Umbilical cord (tissue), 2 donors: ENCODE measurements at places on chromosomes 13 and 19. TPM values are rescaled to one million over a fixed set of nuclear protein-coding genes. Genes with fewer than 3 reads are reported as not detected.

DNA sequence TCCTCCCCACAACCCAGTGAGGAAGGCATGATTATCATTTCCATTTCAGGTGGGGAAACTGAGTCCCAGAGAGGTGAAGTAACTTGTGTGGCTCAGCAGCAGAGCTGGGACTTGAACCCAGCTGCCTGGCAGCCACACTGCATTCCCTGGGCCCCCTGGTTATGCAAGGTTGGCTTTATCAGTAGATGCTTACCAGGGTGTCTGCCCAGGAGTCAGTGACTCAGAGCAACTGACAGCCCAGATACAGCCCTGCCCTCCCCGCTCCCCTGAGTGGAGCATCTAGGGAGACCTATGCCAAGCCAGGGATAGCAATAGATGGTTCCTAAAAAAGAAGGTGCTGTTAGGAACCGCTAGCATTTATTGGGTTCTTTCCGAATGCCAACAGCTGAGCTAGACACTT is 5.9 kb downstream of the IGLON5 start:
- peak; percentile 39 for DNase-seq

Gene ZNF580
- 17.1 TPM for total RNA-seq

GRCh38 chr19:35404879-35405622 is 34.2 kb downstream of the GPR42 start:
- peak; percentile 64 for DNase-seq

DNA sequence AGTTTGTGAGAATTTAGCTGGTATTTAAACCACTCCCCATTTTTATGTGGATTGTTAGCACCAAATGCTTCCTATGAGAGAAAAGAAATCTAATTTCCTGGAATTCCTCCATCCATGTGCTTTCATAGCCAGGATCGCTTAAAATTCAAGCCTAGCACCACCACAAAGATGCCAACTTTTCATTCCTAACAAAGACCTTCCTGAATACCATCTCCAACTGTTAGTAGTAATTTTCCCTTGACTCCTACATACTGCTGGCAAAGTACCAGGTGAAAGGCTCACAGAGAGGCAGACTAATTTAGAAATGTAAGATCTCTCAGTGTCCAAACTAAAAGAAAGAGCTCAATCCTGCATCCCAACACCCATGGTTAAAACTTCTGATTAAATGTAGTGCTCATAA is 386.3 kb downstream of the KCTD12 start:
- DNase-seq, result no peak
